Vagina (tissue), 2 donors: ENCODE measurements at places on chromosomes 5 and 9. TPM values are rescaled to one million over a fixed set of nuclear protein-coding genes. Genes with fewer than 3 reads are reported as not detected.
A peak's percentile ranks its signal among the peaks of the same experiment; 100 is the strongest.

Gene SMIM33
- not detected for total RNA-seq

Gene ARID3C
- not detected for total RNA-seq

Gene PAEP
- total RNA-seq = not detected

Gene TAS2R1
- total RNA-seq = not detected

Gene PTPN3
- 15.5 TPM for total RNA-seq

Gene ACTBL2
- not detected for total RNA-seq

- no peak for DNase-seq
- H3K4me1 ChIP-seq = no peaks in the 10 kb centered on the region
- no peak overlapping the region for H3K4me3 ChIP-seq
- no peak overlapping the region for H3K27ac ChIP-seq
- H3K27me3 ChIP-seq = no peaks in the 10 kb centered on the region
Observed at GRCh38 chr5:122375801-122376200, 63.8 kb downstream of the SNCAIP start.

- H3K4me3 ChIP-seq = peak overlapping the region; percentile 78
- H3K4me1 ChIP-seq = peaks cover 41% of the 10 kb centered on the region
- peak overlapping the region; percentile 53 for H3K27ac ChIP-seq
- no peaks in the 10 kb centered on the region for H3K27me3 ChIP-seq
- no peaks in the 10 kb centered on the region for H3K36me3 ChIP-seq
Observed at GRCh38 chr5:98770911-98771322, 2.5 kb upstream of the RGMB start.

GRCh38 chr9:134564431-134565170, 77.0 kb upstream of the COL5A1 start:
- H3K36me3 ChIP-seq = no peaks in the 10 kb centered on the region
- H3K4me1 ChIP-seq = no peaks in the 10 kb centered on the region
- DNase-seq = peak; percentile 74
- H3K27me3 ChIP-seq = no peaks in the 10 kb centered on the region
- H3K27ac ChIP-seq = no peak overlapping the region
- no peak overlapping the region for H3K4me3 ChIP-seq

- H3K27me3 ChIP-seq = no peaks in the 10 kb centered on the region
- no peaks in the 10 kb centered on the region for H3K36me3 ChIP-seq
- no peak overlapping the region for H3K4me3 ChIP-seq
- no peak overlapping the region for H3K27ac ChIP-seq
- no peak for DNase-seq
- no peaks in the 10 kb centered on the region for H3K4me1 ChIP-seq
Observed at GRCh38 chr9:118170032-118170955, 466.1 kb downstream of the TLR4 start.

DNA sequence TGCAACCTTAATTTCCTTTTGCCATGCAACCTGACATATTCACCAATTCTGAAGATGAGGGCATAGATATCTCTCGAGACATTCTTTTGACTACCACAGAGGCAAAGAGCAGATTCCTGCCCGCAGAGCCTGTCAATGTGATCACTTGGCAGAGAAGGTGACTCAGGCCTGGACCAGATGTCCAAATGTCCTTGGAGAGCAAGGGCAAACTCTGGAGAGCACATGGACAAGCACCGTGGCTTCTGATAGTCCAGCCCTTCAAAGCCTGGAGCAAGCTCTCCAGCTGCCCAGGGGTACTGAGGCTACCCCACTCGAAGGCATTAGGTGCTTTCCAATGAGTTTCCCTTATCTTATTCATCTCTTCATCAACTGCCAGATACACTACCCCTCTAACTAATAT, 50.4 kb upstream of the ALDH1B1 start:
- no peaks in the 10 kb centered on the region for H3K27me3 ChIP-seq
- H3K4me1 ChIP-seq = no peaks in the 10 kb centered on the region
- H3K4me3 ChIP-seq = no peak overlapping the region
- DNase-seq = peak; percentile 40
- H3K36me3 ChIP-seq = no peaks in the 10 kb centered on the region

DNA sequence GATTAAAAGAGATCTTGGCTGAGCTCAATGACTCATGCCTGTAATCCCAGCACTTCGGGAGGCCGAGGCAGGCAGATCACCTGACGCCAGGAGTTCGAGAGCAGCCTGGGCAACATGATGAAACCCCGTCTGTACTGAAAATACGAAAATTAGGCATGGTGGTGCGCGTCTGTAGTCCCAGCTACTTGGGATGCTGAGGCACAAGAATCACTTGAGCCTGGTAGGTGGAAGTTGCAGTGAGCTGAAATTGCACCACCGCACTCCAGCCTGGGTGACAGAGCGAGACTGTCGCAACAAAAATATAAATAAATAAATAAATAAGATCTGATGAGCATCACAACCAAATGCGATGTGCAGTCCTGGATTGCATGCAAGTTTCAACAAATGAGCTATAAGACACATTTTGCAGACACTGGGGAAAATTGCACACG, 8.7 kb upstream of the ENG start:
- H3K4me3 ChIP-seq = no peak overlapping the region
- H3K36me3 ChIP-seq = peaks cover 4% of the 10 kb centered on the region
- H3K27me3 ChIP-seq = no peaks in the 10 kb centered on the region
- no peak overlapping the region for H3K27ac ChIP-seq
- no peak for DNase-seq
- peaks cover 21% of the 10 kb centered on the region for H3K4me1 ChIP-seq

- H3K27me3 ChIP-seq = no peaks in the 10 kb centered on the region
- no peak for DNase-seq
- no peaks in the 10 kb centered on the region for H3K36me3 ChIP-seq
- no peak overlapping the region for H3K4me3 ChIP-seq
- H3K4me1 ChIP-seq = no peaks in the 10 kb centered on the region
Observed at GRCh38 chr5:119948162-119948561, 318.8 kb downstream of the FAM170A start.

- no peak overlapping the region for H3K4me3 ChIP-seq
- no peak overlapping the region for H3K27ac ChIP-seq
- H3K4me1 ChIP-seq = no peaks in the 10 kb centered on the region
Observed at GRCh38 chr5:31794009-31794408, 155.1 kb downstream of the PDZD2 start.

DNA sequence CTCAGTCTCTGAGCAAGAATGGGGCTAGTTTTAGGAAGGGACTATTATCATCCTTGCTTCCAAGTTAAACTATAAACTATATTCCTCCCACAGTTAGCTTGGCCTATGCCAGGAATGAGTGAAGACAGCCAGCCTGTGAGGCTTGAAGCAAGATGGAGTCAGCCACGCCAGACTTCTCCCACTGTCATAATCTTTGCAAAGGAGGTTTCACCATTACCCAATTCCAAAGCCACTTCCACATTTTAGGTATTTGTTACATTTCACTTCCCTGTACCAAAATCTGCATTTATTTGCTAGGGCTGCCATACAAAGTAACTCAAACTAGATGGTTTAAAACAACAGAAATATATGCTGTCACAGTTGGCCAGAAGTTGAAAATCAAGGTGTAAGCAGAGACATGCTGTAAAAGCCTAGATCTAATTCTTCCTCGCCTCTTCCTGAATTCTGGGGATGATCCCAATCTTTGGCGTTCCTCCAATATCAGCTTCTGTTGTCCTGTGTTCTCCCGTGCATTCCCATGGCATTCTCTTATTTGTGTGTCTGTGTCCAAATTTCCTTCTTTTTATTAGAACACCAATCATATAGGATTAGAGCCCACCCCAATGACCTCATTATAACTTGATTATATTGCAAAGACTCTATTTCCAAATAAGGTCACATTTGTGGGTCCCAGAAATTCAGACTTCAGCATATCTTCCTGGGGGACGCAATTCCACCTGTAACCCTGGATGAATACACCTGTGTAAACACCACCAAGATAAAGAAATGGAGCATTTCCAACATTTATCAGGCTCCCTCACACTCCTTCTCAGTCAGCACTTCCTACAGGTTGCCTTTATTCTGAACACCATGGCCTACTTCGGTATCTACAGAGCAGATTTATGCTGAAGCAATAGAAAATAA, 126.8 kb downstream of the GCNT1 start:
- H3K27ac ChIP-seq = no peak overlapping the region
- no peaks in the 10 kb centered on the region for H3K36me3 ChIP-seq
- no peaks in the 10 kb centered on the region for H3K4me1 ChIP-seq
- DNase-seq = no peak
- H3K27me3 ChIP-seq = no peaks in the 10 kb centered on the region
- no peak overlapping the region for H3K4me3 ChIP-seq

DNA sequence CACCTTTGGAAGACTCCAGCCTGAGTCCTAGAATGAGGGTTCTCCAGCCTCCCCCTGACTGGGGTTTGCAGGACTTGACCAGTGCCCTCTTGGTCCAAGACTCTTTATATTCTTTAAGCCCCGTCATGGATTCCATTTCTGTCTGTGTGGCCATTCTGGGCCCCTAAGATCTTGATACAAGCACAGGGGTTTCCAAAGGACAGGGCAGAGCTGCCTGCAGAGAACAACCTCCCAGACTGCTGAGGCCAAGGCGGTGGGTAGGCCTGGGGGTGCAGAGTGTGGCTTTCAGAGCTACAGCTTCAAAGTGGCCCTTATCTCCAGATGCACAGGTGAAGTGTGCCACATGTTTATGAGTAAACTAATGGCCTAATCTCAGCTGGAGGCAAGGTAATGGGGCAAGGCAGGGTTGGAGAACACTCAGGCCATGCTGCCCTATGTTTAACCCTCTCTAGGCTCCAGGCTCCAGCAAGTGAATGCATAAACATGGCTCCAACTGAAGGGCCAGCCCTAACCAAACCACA, 32.1 kb downstream of the FOXI1 start:
- no peak overlapping the region for H3K27ac ChIP-seq
- no peaks in the 10 kb centered on the region for H3K4me1 ChIP-seq
- H3K27me3 ChIP-seq = no peaks in the 10 kb centered on the region
- no peak overlapping the region for H3K4me3 ChIP-seq
- H3K36me3 ChIP-seq = no peaks in the 10 kb centered on the region

DNA sequence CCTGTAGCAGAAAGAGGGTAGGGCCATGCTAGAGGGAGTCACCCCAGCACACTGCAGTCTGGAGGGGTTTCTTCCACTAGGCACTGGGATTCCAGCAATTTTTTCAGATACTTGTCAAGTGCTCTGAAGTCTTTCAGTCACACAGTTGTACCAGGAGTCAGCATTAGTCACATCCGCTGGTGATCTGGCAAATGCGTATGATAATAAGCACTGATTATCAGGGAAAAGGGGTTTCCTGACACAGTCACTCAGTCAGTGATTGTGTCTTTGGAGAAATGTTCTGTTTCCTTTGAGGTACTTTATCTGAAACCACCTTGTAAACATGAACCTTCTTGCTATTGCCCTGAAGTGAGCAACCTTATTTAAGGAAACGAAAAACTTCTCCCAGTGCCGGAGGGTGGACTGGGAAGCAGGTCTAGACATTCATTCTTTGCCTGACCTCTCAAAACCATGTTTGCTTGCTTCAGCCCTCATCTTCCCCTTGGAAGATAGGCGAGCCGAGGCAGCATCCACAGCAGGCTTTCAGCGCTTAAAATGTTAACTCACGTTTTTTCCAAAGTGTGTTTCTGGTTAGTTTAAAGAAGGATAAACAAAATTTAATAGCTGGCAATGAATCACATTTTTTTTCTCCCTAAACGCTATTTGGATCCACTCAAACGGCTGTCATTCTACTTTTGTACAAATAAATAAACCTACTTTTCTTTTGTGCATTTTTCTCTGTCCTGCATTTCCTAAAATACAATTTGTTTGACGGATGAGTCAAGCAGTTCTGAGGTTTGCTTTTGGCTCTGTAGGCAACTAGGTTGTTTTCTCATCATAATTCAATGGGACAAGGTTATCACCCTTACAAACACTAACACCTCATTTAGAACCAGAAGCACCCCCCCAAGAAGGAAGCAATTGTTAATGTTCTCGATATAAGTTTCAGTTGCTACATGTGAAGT, 77.7 kb downstream of the FOXD1 start:
- H3K4me3 ChIP-seq = no peak overlapping the region
- no peaks in the 10 kb centered on the region for H3K4me1 ChIP-seq
- H3K27ac ChIP-seq = no peak overlapping the region
- DNase-seq = no peak

DNA sequence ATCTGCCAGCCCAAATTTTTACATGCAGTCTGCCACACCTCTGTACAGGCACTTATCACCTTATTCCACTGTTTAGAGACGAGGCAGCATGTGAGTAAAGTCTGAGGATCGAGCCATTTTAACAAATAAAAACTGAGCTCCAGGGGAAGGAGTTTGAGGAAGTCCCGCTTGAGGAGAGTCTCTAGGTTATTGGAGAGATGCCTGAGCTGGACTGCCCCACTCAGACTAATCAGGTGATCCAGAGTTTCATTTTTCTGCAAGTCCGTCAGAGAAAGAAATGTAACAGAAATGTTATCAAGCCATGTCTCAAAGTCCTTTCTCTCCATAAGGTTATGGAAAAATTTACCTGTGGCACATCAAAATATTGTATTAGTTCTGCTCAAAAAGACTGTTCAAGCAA, 5.3 kb downstream of the FBXW2 start:
- no peak for DNase-seq
- H3K27me3 ChIP-seq = no peaks in the 10 kb centered on the region
- H3K36me3 ChIP-seq = peaks cover 24% of the 10 kb centered on the region
- H3K27ac ChIP-seq = no peak overlapping the region

DNA sequence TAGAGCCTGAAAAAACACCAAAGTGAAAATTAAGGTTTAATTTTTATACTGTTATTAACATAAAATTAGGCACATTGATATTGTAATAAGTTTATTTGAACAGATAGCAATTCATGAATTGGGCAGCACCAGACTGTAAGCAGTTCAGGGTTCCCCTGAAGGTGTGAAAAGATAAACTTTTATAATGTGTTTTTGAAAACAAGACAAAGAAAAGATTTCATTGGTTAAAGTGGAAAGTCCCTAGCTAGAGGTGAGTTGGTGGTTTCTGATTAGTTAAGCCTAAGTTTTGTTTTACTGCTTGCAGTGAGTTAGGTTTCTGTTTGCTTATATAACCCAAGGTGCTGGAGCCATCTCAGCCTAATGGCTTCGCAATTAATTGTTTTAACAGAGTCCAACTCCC, 96.5 kb upstream of the RPS23 start:
- H3K27me3 ChIP-seq = no peaks in the 10 kb centered on the region
- H3K4me3 ChIP-seq = no peak overlapping the region
- no peaks in the 10 kb centered on the region for H3K4me1 ChIP-seq
- H3K36me3 ChIP-seq = no peaks in the 10 kb centered on the region
- no peak overlapping the region for H3K27ac ChIP-seq
- DNase-seq = no peak

DNA sequence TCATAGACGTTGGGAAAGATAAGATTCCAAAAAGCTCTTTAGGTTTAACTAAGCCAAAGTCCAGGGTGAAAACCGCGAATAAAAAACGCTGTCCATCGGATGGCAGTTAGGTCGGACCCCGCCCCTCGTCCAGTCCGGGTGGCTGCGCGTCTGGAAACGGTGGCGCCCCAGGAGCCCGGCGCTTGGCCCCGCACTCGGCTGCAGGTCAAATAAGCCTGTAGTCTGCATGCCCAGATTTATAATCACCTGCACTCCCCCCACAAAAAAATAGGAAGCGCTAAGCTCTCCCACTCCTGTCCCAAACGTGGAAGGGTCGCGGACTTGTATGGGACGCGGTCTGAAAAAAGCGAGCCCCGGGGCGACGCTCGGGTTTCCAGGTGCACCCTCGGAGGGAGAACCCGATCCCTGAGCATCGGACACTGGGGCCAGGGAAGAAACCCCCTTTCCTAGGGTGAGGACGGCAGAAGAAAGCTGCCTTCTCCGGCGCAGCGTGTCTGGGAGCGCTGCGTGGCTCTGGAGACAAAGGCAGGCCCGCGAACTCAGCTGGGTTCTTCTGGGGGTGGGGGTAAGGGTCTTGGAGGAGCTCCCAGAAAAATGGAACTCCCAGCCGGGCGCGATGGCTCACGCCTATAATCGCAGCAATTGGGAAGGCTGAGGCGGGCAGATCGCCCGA, 923 bp upstream of the ZBTB5 start:
- H3K4me3 ChIP-seq = peak overlapping the region; percentile 85
- H3K36me3 ChIP-seq = no peaks in the 10 kb centered on the region
- H3K4me1 ChIP-seq = peaks cover 41% of the 10 kb centered on the region
- no peaks in the 10 kb centered on the region for H3K27me3 ChIP-seq
